ENCODE measurements at places on chromosomes 5 and 9.

DNA sequence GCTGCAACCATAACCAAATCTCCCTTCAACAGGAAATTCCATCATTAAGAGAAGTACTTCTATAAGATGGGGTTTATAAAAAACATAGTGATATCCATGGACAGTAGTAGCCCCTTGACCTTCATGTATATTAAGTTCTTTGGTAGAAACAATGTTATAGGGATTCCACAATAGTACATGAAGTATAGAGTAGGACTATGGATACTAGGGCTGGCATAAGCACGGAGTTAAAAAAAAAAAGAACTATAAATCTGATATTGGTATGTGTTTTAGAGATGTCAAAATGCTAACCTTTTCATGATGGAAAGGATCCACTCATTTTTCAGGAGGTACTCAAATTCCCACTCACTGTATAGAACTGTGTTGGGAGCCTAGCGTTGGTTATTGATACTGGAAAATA is 337.6 kb downstream of the FGF10 start:
- no peak for DNase-seq

- DNase-seq = no peak
Observed at GRCh38 chr9:113356686-113357292, 7.4 kb downstream of the BSPRY start.

DNA sequence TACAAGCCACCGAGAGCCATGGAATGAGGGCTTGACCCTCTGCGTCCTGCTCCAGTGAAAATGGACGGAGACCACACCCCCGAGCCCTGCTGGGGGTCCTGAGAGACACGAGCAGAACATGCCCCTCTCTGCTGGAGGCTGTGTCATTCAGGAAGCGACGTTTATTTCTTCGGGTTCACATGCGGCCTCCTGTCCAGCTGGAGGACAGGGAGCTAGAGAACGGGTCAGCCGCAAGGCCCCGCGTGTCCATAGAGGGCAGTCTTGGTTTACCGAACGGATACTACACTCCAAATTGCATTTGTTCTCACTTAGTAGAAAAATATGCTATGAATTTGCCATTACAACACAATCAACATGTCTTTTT is 36.1 kb downstream of the MRPL36 start:
- no peak for DNase-seq

GRCh38 chr9:110330484-110331105 is 7.1 kb downstream of the TXNDC8 start:
- no peak for DNase-seq

GRCh38 chr5:82822634-82822927 is 254.6 kb downstream of the TMEM167A start:
- DNase-seq = no peak

DNA sequence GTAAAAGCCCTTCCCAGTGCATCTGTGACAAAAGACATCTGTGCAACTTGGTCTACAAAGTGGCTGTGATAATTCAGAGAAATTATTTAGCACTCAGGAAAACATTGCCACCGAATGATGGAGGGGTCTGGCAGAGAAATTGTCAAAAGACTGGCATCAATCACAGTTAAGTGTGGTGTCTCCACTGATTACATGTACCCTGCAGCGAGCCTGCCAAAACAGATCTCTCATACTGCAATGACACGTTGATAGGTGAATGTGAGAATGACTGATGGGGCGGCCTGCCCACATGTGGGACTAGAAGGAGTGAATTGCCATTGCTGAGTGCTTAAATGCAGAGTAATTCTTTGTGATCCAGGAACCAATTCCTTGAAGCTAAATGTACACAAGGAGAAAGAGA is 136.4 kb upstream of the PCSK5 start:
- no peak for DNase-seq

- DNase-seq = peak; percentile 39
Observed at GRCh38 chr5:32489791-32490562, 45.4 kb upstream of the ZFR start.

DNA sequence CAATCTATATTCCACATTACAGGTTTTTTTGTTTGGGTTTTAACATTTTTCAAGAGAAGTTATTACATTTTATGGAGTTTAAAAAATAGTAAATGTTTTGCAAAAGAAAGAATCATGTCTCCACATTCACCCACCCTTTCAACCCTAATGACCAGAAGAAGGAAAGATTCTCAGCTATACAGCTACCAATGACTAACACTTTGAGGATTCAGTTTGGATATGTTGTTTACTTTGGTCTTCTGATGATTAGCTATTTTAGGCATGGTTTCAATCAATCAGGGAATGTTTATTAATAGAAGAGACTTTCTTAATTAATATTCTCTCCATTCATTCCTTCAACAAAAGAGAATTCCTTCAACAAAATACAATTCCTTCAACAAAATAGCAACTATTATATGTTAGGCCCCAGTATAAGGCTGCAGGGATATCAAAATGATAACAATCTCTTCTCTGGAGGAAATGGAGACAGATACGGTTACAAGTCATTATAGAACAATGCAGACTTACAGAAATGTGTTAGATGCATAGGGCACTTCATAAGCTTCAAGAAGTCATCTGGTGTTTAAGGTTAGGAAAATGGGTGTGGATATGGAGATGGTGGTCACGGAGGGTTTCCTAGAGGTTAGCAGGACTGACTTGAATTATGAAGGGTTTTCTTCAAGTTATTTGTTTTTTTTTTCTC is 9.3 kb upstream of the NR3C1 start:
- no peak for DNase-seq

DNA sequence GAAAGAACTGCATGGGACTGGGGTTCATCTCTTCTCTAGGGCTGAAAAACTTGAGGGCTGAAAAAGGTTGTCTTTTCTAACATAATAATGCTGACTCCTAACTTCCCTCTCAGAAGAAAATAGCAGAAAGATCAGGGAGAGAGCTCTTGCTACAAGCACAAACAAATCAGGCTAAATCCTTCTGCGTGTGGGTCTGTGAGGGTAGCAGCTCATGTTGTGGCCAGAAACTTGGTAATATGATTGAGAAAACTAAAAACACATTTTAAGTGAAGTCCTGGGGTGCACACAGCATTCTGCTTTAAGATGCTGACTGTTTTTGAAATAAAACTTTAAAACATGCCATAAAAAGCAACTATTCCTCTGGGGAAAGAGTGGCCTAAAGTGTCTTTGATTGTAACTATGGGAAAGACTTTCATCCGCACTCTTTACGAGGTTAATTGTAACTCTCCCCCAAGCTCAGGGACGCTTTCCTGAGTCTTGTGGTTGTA is 56.7 kb downstream of the SAXO1 start:
- no peak for DNase-seq

DNA sequence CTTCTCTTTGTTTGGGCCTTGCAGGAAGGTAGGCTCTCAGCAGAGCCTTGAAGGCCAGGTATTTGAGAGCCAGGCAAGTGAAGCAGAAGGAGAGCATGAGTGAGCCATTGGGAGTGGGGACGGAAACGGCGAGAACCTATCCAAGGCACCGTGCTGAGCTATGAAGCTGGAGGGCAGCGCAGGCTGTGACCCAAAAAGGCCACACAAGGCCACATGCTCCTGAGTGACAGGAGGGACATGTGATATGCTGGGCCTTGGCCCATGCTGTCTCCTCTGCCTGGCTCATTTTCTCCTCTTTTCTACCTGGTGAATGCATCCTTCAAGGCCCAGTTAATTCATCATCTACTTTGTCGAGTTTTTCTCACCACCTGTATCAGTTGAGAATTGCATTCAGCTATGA is 136.3 kb downstream of the PALM2AKAP2 start:
- no peak for DNase-seq

DNA sequence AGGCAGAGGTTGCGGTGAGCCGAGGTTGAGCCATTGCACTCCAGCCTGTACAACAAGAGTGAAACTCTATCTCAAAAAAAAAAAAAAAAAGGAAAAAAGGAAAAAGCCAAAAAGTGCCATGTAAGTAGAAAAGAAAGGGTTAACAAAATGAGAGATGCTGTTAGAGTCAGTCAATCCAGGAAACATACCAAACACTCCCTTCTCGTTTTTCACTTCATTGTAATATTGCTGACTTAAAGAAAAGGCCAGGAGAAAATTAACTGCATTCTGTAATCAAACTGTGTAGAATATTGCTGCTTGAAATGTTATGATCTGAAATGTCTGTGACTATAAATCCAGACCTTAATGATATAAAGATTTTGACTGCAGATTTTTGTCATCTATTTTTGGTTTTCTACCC is 379.1 kb downstream of the ENC1 start:
- DNase-seq = no peak

- no peak for DNase-seq
Observed at GRCh38 chr5:13498279-13498678, 446.2 kb downstream of the DNAH5 start.

DNA sequence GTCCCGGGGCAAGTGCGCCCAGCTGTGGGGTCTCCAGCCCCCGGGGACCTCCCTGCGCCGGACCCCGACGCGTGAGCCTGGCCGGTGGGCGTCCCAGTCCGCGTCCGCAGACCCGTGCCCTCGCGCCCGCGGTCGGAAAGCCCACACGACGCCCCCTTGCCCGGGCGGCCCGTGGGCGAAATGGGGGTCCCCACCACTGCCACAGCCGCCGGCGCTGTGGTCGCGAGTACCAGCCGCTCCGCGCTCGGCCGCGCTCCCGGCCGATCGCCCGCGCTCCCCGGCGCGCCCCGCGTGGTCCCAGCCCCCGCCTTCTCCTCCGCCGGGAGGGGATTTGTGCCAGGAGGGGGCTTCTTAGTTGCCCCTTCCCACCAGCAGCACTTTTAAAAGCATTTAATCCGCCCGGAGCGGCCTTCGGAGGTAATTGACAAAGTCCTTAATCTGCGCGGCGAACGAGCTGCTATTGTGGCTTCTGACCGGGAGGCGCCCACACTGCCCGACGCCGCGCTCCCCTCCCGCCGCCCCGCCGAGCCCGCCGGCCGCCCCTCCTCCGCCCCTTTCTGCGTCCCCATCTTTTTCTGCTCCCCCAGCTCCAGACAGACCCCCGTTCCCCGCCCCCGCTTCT is 469 bp upstream of the FIBCD1 start:
- DNase-seq = no peak

DNA sequence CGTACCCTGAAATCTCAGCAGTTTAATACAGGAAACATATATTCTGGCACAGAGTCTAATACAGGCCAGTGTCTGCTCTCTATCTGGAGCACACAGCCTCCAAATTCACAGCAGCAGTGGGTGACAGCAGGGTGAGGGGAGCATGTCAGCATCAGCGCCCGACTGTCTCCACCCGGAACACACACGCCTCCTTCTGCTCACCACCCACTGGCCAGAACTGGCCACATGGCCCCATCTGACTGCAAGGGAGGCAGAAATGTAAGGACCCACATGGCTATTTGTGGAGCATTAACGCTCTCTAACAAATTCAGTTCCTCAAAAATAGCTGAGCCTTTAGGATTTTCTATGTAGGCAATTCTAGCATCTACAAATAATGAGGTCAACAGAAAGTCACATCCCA is 24.6 kb downstream of the UBE2QL1 start:
- no peak for DNase-seq

DNA sequence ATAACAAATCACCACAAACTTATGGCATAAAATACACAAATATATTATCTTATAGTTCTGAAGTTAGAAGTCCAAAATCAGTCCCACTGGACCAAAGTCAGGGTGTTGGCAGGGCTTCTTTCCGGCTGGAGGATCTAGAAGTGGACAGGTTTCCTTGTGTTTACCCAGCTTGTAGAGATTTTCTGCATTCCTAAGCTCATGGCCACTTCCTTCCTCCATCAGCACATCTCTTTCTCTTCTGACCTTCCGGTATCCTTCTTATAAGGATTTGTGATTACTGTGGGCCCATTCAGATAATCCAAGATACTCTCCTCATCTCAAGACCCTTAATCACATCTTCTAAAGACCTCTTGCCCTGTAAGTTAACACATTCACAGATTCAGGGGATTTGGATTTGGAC is 97.6 kb downstream of the RAB3C start:
- no peak for DNase-seq

- DNase-seq = no peak
Observed at GRCh38 chr9:131366761-131367401, 27.0 kb upstream of the PRRC2B start.

DNA sequence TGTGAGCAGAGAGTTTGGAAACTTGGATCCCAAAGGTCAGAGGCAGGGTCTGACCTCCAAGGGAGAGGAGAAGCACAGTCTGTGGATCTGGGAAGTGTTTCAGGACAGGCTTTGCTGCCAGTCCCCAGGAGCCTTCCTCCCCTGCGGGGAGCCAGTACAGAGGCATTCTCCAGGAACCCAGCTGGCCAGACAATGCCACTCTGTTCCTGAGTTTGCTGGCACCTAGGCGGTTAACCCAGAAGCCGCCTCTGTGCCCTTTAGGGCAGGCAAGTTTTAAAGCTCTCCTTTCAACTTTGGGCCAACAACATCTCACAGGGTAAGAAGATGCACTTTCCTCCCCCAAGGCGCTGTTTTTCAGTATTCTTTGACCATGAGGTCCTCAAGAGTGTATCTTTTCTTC is 37.0 kb upstream of the FGF1 start:
- DNase-seq = no peak

- no peak for DNase-seq
Observed at GRCh38 chr9:35628389-35628991, 10.3 kb upstream of the CD72 start.

DNA sequence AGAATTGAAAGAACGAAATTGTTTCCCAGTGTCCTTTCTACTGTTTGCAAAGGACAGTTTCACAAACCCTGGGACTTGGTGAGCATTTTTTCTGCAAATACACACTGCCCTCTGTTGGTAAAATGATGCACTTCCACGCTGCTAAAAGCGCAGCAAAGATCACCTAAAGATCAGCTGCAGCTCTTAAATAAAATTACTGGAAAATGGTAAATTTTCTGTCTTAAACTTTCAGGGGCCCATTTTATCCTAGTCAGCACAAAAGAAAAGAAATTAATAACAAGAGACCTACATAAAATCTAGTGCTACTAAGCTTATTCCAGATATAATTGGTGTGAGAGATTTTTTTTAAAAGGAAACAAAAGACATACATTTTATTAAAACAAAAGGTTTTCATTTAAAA is 566.0 kb downstream of the CAAP1 start:
- no peak for DNase-seq

GRCh38 chr9:17597977-17598376 is 19.1 kb downstream of the SH3GL2 start:
- no peak for DNase-seq

DNA sequence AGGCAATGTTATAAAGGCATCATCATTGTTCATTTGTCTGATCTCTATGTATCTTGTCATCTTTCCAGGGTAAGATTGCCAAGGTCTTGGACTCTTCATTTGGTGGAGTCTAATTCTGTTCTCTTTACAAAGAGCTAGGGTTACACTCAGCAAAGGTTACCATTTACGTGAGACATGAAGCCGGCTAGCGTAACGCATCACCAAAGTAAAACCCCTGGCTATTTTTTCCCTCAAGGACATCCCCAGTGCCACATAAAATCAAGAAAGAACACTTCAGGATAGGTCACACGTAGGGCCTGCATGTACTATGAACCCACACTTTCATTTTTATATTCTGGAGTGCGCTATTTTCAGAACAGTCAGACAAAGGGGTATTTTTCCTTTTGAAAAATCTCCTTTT is 20.0 kb upstream of the MYOT start:
- no peak for DNase-seq

GRCh38 chr5:73451224-73452130 is 2.9 kb upstream of the FOXD1 start:
- DNase-seq = peak; percentile 60

GRCh38 chr5:10434392-10434791 is 7.3 kb upstream of the ROPN1L start:
- DNase-seq = no peak
